ENCODE measurements at places on chromosomes 4 and X.
A peak's percentile ranks its signal among the peaks of the same experiment; 100 is the strongest.

- no peak for DNase-seq
Observed at GRCh38 chrX:13194291-13195103, 125.4 kb downstream of the ATXN3L start.

DNA sequence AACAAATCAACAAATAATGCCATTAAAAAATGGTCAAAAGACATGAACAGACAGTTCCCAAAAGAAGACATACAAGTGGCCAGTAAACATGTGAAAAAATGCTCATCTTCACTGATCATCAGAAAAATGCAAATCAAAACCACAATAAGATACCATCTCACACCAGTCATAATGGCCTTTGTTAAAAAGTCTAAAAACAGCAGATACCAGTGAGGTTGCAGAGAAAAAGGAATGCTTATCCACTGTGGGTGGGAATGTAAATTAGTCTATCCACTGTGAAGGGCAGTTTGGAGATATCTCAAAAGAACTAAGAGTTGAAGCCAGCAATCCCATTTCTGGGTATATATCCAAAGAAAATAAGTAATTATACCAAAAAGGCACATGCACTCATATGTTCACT is 668.1 kb upstream of the CPEB2 start:
- DNase-seq: no peak

DNA sequence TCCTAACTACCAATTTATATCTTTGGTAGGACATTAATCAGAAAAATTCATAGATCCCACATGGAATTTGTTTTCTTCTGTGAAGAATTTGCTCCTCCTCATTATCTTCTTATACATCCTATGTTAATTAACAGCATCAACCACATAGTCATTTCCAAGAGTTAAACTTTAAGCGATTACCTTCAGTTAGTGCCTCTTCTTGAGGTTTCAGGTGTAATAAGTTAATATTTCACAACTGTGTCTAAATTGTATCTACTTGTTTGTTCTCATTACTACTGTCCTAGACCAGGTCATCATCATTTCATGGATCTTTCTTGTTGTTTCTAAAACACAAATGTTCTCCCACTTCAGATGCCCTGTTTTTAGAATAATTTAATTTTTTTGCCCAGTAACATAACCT is 457.9 kb downstream of the FAT4 start:
- no peak for DNase-seq

DNA sequence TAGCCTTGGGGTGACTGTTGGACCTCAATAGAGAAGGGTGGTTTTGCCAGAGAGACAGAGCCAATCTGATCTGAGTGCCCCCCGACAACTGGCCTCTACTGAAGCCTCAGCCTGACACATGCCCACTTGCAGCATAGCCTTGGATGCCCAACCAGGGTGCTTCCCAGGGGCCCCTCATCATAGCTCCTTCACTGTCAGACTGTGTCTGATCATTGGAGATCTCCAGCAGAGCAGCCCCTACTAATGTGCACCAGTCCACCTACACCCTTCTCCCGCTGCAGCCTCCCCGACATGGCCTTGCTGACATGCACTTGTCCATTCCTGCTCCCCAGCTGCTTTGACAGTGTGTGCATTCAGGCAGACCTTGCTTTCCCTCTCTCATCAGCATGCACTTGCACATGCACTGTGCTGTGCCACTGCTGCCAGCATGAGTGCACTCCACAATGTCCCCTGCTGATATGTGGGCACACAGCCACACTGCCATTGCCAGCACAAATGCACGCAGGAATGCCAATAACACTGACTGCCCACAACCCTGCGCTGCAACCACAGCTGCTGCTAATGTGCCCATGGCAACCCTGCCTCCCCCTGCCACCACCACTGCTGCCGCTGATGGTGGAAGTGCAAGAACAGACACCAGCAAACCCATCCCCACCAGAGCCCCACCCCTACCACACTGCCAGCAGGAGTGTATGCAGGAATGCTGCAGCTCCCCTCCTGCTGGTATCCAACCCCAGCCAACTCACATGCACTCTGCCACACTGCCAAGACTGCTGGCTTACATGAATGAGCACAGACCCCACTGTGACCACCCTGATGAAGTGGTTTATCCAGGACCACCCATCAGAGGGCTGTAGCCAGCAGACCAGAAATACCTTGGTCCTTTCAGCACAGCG is 68.1 kb upstream of the ZMAT1 start:
- no peak for DNase-seq

DNA sequence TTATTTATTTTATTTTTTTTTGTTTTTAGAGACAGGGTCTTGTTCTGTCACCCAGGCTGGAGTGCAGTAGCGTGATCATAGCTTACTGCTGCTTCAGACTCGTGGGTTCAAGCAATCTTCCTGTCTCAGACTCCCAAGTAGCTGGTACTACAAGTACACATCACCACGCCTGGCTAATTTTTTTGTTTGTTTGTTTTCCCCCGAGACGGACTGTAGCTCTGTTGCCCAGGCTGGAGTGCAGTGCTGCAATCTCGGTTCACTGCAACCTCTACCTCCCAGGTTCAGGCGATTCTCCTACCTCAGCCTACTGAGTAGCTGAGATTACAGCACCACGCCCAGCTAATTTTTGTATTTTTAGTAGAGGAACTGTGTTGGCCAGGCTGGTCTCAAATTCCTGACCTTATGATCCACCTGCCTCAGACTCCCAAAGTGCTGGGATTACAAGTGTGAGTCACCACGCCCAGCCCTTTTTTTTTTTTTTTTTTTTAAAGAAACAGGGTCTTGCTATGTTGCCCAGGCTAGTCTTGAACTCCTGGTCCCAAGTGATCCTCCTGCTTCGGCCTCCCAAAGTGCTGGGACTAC is 32.2 kb downstream of the COPS4 start:
- no peak for DNase-seq

- peak; percentile 51 for DNase-seq
Observed at GRCh38 chr4:80216100-80216761, 18.9 kb downstream of the PRDM8 start.

- no peak for DNase-seq
Observed at GRCh38 chr4:107213410-107213809, 177.3 kb upstream of the DKK2 start.

DNA sequence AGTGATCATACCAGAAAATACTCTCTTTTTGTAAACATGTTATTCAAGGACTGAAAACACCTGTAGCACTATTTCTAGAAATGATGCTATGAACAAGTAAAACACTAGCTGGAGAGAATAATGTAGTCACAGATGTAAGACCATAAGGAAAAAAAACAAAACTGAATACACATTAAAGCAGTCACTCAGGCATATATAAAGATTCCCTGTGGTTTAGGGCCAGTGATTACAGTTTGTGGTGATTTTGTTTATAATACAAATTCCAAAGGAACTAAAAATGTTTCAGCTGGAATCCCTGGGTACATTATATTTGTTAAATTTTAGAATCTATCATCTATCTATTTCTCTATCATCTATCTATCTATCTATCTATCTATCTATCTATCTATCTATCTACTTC is 777.8 kb upstream of the FRG1 start:
- no peak for DNase-seq

GRCh38 chrX:5971300-5971699 is 257.4 kb downstream of the NLGN4X start:
- DNase-seq: no peak

- no peak for DNase-seq
Observed at GRCh38 chrX:51395480-51395809, 62.8 kb downstream of the NUDT10 start.

- DNase-seq: peak; percentile 90
Observed at GRCh38 chr4:2793586-2794485, 951 bp downstream of the SH3BP2 start.

DNA sequence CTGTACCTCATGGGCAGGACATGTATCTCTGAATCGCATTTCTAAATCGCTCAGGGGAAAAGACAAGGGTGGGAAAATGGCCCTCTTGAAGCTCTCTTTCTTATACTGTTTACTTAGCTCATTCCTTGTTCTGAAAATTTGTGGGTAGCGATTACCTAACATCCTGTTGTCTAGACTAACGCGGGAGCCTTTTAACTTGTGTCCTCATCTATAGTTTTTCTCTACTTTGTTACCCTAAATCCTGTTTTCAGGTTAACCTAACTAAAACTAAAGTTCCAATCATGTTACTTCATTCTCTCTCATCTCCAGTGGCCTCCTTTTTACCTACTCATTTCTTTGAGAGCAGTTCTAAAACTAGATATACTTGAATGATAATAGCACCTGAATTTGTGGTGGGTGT is 45.0 kb downstream of the SNX25 start:
- no peak for DNase-seq

- DNase-seq: no peak
Observed at GRCh38 chr4:152864361-152864760, 71.8 kb upstream of the FHDC1 start.

- peak; percentile 14 for DNase-seq
Observed at GRCh38 chr4:87270144-87270543, 49.7 kb upstream of the KLHL8 start.

GRCh38 chr4:150012851-150013360 is 65.3 kb upstream of the DCLK2 start:
- DNase-seq: no peak

DNA sequence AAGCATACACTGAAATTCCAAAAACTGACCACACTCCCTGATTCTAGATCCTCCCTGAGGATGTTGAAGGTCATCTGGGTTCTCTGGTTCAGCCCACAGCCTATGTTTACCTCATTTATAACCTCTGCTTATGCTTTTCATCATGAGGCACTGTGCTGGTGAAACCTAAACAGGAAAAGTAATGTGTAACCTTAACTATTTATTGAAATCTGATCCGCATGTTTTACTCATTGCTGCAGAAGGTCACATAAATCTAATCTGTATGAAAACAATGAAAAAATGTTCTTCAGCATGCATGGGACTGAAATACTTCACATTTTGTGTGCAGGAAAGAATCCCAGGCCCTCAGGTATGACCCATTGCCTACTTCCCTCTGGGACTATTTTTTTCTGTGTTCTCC is 30.3 kb downstream of the UCHL1 start:
- DNase-seq: no peak

DNA sequence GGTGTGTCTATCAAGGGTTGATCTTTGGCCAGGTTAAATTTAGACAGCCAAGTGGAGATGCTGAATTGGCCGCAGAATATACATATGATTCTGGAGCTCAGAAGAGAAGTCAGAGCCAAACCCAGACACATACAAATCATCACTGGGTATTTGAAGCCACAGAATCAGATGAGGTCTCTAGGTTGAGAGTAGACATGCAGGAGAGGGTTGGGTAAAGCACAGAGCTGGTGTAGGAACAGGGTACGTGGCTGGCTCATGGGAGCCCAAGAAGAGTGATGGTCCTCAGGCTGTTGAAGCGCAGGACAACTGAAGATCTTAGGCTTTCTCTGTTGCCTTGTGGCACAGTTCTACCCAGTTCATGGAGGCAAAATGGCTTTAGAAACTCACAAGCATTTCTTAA is 37.7 kb downstream of the ADAMTS3 start:
- DNase-seq: no peak

GRCh38 chrX:114619874-114620273 is 36.0 kb downstream of the HTR2C start:
- DNase-seq: no peak

DNA sequence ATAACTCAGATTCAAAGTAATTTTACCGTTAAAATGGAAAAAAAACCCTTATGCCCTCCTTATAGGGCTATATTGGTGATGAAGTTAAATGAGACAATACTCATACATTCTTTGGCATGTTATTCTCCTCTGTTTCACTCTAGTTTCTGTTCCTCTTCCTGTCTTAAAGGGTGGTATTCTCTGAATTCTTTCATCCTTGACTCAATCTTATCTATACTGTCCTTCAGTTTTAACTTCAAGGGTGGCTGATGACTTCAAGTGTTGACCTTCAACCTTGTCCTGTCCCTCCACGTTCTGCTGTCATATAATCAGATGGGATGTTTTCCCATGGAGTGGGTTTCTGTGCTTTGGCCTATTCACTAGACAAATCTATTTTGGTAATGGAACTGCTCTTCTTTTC is 44.0 kb downstream of the ZNF518B start:
- peak; percentile 0 for DNase-seq

DNA sequence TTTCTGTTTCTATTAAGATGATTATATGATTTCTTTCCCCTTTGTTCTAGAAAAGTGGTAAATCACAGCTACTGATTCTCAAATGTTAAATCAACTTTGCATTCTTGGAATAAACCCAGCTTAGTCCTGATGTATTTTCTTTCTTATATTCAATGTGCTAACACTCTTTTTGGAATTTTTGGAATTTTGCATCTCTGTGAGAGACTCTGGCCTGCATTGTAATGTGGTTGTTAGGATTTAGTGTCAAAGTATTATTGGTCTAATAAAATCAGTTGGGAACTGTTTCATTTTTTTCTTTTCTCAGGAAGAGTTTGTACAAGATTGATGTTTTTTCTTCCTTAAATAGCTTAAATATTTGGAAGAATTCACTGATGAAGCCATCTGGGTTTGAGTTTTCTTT is 109.6 kb downstream of the KIT start:
- no peak for DNase-seq

GRCh38 chr4:53651156-53651735 is 60.0 kb upstream of the LNX1 start:
- DNase-seq: no peak

- DNase-seq: no peak
Observed at GRCh38 chrX:140923118-140923517, 79.3 kb upstream of the SPANXB1 start.

- no peak for DNase-seq
Observed at GRCh38 chrX:68249401-68249831, 183.9 kb downstream of the OPHN1 start.

- no peak for DNase-seq
Observed at GRCh38 chr4:94623126-94623911, 134.4 kb upstream of the BMPR1B start.

DNA sequence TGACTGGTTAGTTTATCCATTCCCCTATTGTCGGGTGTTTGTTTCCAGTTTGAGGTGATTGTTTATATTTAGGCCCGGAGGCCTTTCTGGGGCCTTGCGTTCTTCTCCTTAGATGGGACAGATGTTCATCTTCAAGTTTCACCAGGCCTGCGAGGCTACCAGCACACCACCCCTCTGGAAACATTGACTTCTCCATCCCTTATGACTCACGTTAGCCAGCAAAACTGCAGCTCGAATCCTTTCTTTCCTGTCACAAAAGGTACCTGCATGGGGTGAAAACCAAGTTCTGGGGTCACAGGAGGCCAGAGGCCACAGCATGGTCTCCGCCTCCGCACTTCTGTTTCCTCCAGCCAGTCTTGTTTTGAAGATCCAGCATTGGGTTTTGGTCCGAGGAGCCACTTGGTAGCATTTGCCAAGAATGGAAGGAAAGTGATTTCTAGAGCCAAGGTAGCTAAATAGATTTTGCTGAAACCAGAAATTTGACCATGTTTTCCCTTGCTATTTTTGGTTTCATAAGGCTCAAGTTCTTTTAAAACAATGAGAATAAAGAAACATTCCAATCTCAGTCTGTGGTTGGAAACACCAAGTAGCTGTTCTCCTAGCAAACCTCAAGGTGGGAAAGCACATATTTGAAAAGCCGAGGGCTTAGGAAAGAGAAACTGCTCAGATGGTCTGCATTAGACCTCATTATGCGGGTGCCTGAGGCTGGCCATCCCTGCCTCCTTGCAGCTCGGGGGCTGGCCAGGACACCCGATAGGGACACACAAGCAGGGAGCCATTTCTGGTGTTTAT is 5.6 kb downstream of the NYX start:
- DNase-seq: no peak

Data from inflammatory macrophage treated with lipopolysaccharide for 4 hours (primary cell).